ENCODE measurements at places on chromosomes 7 and 10. TPM values are rescaled to one million over a fixed set of nuclear protein-coding genes. Genes with fewer than 3 reads are reported as not detected.

Gene PVRIG
- total RNA-seq = not detected

- DNase-seq = no peak
Measured at GRCh38 chr7:29569648-29570047, 6.0 kb downstream of the PRR15 start.

DNA sequence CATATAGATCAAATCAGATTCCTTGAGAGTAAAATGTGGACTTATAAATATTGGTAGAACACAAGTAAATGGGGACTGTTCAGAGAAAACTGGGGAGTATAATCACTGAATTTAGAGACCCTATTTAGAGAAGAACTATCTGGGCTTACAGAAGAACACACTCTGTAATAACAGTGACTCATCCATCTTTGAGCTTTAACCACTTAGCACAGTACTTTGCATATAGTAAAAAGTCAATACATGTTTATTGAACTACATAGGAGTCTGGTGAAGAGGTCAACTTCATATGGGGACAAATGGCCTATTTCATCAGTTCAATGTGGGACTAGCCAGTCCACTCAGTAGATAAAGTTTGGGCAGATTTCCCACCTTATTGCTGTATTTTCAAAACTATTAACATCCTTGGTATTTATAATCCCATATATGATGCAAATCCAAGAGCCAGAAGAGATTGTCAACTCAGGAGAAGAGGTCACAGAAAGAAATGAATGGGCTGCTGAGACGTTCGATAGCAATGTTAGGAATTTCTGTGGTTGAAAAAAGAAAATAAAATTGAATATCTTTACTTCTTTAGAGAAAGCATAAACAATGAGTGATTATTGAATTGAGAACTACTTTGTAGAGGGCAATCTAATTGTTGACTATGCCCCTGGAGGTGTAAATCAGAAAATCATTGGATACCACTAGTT, 119.3 kb upstream of the CACNA2D1 start:
- peak; percentile 76 for DNase-seq

Gene RASSF4
- total RNA-seq = 3.8 TPM

- no peak for DNase-seq
Measured at GRCh38 chr7:119256446-119257131, 1016.4 kb upstream of the KCND2 start.

Gene EIF4H
- 225 TPM for total RNA-seq

Gene EGFR
- total RNA-seq = 147 TPM

DNA sequence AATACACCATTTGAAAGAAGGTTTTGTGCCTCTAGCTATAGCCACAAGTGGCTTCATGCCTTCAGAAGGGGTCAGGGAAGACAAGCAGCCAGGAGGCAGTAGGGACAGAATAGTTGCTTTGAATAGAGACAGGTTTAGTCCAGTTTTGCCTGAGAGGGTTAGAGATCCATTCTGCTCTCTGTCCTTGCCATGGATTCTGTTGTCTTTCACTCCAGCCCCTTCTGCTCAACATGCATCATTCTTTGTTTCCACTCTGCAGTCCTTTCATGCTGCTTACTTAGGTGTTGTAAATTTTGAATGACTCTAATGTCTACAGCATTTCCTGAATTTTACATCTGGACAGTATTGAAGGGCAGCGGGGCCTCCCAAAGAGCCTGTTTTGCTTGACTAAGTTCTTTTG, 60.3 kb downstream of the CNTNAP2 start:
- DNase-seq = no peak

Gene ERVW-1
- not detected for total RNA-seq

Gene CYP3A4
- total RNA-seq = not detected

GRCh38 chr7:157139111-157139809, 534 bp downstream of the UBE3C start:
- peak; percentile 12 for DNase-seq

GRCh38 chr7:137898839-137899721, 52.3 kb upstream of the DGKI start:
- peak; percentile 77 for DNase-seq

GRCh38 chr10:117675514-117676055, 133.0 kb downstream of the EMX2 start:
- DNase-seq = no peak

DNA sequence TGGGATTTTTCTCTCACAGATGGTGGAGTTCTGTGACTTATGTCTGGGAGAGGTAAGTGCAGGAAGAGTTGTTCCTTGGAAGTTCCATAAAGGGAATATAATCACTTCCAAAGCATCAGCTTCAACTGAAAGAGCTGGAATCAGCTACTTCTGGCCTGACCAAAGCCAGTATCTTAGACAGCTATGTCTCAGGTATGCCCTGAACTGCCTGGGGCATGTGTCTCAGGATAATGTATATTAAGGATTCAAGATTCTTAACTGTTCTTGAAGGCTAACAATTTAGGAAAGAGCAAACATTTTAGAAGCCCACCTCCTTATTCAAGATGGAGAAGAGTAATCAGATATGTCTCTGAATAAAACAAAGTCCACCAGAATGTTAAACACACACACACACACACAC, 12.4 kb upstream of the NOBOX start:
- DNase-seq = no peak

Gene LIPM
- 0.82 TPM for total RNA-seq

Gene SLC26A5
- not detected for total RNA-seq

DNA sequence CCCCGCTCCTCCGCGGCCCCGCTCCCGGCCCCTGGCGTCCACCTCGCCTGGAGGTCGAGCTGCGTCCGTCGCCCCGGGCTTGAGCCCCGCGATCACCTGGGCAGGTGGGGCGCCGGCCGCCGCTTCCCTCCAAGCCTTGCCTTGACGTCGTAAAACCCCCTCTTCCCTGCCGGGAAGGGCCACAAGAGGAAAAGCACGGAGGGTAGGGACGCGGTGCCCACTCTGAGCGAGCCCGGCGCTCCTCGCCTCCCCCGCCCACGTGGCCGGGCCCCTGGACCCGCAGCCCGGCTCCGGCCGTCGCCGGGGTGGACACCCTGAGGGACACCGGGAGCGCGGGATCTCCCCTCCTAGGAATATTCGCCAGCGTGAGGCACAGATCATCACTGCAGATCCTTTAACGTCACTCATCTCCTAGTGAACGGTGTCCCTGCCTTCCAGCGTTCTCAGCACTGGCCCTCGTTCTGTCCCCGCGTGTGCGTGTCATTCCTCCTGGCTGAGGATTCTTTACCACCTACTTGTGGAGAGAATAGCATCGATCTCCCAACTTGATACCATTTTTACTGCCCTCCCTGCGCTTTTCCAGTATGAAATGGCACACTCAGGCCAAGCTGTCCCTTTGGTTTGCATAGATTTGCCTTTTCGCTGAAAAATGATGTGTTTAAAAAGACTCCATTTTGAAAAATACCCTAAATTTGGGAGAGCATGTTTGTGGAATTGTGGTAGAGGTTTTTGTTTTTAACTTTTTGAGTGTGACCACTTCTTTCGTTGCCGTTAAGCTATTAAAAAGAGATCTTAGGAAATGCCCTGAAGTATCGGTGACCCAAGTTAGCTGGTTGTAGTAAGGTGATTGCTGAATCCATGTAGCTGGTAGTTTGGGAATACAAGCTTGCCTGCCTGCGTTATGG, 649 bp downstream of the ACTR3B start:
- peak; percentile 20 for DNase-seq

GRCh38 chr10:71264345-71265200, 52.2 kb downstream of the UNC5B start:
- DNase-seq = no peak

DNA sequence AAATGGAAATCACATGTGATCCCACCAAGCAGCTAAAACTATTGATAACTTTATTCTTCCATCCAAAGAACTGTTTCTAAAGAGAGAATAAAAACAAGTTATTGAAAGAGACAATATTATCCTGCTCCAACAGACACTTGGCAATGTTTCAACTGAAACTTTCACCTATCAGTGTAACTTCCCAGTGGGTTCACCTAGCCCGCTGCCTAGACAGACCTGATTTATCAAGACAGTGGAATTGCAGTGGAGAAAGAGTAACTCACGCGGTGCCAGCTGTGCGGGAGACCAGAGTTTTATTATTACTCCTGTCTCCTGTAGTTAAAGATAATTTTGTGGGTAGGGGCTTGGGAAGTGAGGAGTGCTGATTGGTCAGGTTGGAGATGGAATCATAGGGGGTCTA, 199.8 kb downstream of the AHR start:
- no peak for DNase-seq

- no peak for DNase-seq
Measured at GRCh38 chr7:127689194-127689772, 37.3 kb downstream of the SND1 start.

- DNase-seq = no peak
Measured at GRCh38 chr10:53006663-53007526, 234.3 kb upstream of the MBL2 start.

DNA sequence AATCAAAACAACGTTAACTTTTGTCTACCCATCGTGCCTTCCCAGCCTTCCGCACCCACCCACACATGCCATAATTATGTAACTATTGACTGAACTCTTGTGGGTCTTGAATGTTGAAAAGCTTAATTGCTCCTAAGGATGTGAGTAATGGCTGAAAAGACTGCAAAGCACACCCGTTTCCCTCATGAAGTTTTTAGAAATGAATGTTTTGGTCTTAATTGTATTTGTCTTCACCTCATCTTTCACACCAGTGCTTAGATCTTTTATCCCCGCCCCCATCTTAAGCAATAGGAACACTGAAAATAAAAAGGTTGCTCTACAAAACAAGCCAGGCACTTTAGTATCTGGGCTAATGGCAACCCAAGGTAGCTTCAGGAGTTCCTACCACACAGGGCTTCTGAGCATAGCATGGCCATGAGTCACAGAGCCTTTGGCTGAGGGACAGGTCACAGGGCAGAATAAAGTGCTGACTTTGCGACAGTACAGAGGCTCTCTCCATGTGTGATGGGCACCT, 690.5 kb downstream of the PARD3 start:
- DNase-seq = peak; percentile 49

Gene TMEM213
- total RNA-seq = 0.33 TPM

GRCh38 chr7:131529179-131529578, 27.2 kb downstream of the PODXL start:
- DNase-seq = no peak

DNA sequence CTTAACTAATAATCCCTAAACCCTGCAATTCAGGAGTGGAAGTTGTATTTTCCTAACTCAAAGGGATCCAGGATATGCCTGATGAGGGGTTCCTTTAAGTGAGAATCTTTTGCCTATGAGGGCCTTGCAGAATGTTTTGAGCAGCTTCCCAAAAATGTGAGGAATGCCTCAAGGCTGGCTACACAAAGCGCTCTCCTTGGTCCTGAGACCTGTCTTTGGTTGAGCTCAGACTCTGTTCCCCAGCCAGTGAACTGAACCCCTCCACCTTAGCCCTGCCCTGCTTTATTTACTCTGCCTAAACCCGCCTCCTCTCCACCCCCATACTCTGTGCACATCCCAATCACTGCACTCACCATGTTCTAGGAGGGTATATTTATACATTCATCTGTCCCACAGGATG, 108.6 kb downstream of the NRCAM start:
- DNase-seq = peak; percentile 82

DNA sequence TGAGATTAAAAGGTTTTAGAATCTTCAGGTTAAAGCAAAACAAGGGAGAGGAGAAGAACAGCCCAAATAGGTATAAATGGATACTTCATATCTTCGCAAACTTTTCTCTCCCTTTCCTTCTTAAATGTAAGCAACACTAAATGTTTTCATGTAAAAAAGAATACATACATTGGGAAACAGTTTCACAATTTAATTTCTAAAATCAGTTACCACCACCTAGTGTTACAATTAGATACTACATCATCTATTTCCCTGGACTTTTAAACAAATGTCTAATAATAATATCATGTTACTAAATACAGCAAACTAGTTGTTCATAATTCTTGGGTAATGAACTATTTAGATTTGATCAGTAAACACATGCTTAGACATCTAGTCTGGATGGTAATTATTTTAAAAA, 35.8 kb downstream of the MINDY3 start:
- DNase-seq = peak; percentile 66

GRCh38 chr7:4074407-4074806, 607.7 kb upstream of the FOXK1 start:
- DNase-seq = no peak

Gene SLC13A1
- total RNA-seq = not detected

Gene MTURN
- 29.8 TPM for total RNA-seq

Measured in fibroblast of the aortic adventitia (primary cell).